ENCODE measurements at places on chromosomes 1 and 21. TPM values are rescaled to one million over a fixed set of nuclear protein-coding genes. Genes with fewer than 3 reads are reported as not detected.

DNA sequence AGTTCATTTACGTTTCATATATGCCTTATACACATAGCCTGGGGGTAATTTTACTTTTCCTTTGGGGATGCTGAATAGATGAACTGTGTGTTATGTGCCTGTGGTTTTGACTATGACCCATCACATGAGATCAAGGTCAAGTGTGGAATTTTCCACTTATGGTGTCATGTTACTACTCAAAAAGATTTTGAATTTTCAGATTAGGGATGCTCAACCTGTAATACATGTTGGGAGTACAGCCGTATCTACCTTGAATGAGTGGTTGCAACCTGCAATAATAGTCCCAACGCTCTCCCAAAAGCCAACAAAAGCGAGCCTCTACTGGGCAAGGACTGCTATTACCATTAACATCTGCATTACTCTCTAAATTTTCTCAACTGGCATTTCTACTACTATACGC is 68.5 kb upstream of the SDC3 start:
- DNase-seq: no peak

DNA sequence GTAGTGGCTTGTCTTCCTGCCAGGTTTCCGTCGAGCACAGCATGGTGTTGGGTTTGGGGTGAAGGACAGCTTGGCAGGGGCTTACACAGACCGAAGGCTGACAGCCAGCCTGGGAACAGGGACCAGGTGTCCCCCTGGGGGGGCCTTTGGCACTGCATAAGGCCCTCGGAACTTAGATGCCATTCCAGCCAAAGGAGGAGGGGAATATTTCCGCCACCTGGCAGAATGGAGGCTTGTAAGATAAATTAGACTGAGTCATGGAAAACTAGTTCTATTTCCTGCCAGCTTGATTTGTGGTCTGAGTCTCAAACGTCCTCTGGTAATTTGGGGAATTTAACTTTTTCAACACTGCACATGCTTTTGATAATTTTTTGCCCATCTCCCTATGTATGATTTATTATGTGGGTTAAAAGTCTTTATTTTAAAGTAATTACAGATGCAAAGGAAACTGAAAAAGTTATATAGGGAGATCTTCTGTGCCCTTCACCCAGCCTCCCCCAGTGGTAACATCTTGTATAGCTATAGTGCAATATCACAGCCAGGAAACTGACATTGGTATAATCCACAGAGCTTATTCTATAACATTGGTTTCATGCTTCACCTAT is 11.5 kb upstream of the TMEM51 start:
- DNase-seq: no peak

DNA sequence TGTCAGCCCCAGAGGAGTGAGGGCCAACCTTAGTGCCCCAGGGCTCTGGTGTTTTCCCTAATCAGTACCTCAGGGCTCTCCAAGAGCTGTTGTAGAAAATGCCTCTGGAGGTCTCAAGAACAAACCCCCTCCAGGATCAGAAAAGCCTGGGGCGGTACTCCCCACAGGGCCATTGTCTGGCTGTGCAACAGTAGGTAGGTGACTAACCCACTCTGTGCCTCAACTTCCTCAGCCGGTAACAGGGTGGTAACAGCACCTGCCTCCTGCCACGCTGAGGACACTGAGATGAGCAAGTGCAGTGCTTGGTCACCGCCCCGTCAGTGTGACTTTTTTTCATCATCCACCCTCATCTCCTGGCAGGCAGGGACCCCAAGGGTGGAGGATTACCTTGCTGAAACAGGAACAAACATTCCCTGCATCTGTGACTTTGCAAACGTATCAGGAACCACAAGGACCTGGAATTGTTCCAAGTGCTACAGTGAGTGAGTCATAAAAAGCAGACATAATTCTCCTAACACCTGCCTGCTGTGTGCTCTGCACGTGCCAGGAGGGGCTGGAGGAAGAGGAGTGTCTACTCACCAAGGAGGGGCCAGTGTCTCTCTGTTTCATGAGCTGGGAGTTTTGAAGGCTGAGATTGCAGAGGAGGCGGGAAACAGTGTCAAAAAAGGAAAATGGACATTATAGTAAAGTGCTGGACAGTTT is 440.8 kb downstream of the NPHP4 start:
- no peak for DNase-seq

GRCh38 chr21:39064325-39065012 is 118.8 kb downstream of the PSMG1 start:
- no peak for DNase-seq

- DNase-seq: no peak
These were observed 77.8 kb upstream of the KIAA0040 start for GRCh38 chr1:175270361-175270760.

- DNase-seq: no peak
These were observed 1182.5 kb downstream of the MRPL39 start for GRCh38 chr21:24424776-24425175.

DNA sequence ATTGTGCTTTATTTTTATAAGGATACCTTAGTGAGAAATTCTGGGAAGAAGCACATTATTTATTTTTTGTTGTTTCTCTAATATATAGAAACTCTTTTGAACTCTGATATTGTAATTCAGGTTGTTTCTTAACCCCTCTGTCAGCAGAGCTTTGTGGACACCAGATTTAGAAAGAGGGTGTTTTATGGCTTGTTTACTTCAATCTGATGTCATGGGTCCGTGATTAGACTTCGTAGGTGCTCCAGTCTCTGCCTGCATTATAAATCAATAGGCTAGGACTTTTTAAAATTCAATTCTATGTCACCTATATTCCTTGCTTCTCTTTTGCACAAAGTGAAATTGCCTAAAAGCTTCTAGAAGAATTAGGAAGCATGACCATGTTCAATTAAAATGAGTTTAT is 47.3 kb upstream of the CCDC190 start:
- DNase-seq: no peak

Gene CELA3B
- total RNA-seq: not detected

Gene NBPF14
- total RNA-seq: 44.5 TPM

Gene OR14C36
- not detected for total RNA-seq

Gene CFHR5
- not detected for total RNA-seq

Gene RBP7
- total RNA-seq: 184 TPM

Gene FAM131C
- total RNA-seq: not detected
